Esophagus squamous epithelium (tissue), 5 donors: ENCODE measurements at places on chromosomes 2 and 18. TPM values are rescaled to one million over a fixed set of nuclear protein-coding genes. Genes with fewer than 3 reads are reported as not detected.

PLCD4 gene
- total RNA-seq, result 7.1 TPM

DNER gene
- 2.5 TPM for total RNA-seq

GKN2 gene
- not detected for total RNA-seq

CD8A gene
- total RNA-seq, result 6.5 TPM

TGFA gene
- total RNA-seq, result 52.2 TPM

IL36G gene
- 223 TPM for total RNA-seq

- H3K27me3 ChIP-seq, result no peaks in the 10 kb centered on the region
- H3K36me3 ChIP-seq, result no peaks in the 10 kb centered on the region
- no peaks in the 10 kb centered on the region for H3K4me1 ChIP-seq
- DNase-seq, result no peak
Observed at GRCh38 chr2:147829106-147829505, 15.7 kb upstream of the ACVR2A start.

DNA sequence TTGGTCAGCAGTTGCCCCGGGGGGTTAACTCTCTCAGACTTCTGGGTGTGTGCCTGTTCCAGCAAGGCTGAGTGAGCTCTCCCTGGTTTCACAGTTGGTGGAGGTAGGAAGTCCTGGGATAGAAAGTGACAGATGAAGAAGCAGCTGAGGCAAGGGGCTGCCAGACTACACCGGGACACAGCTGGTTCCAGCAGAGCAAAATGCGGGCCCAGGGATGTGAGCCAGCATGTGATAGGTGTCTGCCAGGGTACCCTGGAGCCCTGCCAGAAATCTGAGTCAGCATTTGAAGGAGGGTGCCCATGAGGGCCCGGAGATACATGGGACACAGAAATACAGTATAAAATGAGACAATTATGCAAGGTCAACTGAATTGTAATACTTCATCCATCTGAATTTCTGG, 79.3 kb upstream of the LGALSL start:
- H3K4me1 ChIP-seq, result no peaks in the 10 kb centered on the region
- peaks cover under 1% of the 10 kb centered on the region for H3K27me3 ChIP-seq
- no peak for DNase-seq
- no peaks in the 10 kb centered on the region for H3K36me3 ChIP-seq
- H3K27ac ChIP-seq, result no peak overlapping the region

GRCh38 chr2:42095923-42096408, 48.1 kb downstream of the PKDCC start:
- peaks cover 3% of the 10 kb centered on the region for H3K4me1 ChIP-seq
- H3K27ac ChIP-seq, result no peak overlapping the region
- H3K36me3 ChIP-seq, result no peaks in the 10 kb centered on the region
- H3K4me3 ChIP-seq, result no peak overlapping the region
- DNase-seq, result no peak

- no peaks in the 10 kb centered on the region for H3K36me3 ChIP-seq
- no peak overlapping the region for H3K27ac ChIP-seq
- DNase-seq, result no peak
Observed at GRCh38 chr2:11482473-11483035, 16.6 kb upstream of the E2F6 start.

- no peak overlapping the region for H3K27ac ChIP-seq
- H3K4me3 ChIP-seq, result no peak overlapping the region
- H3K27me3 ChIP-seq, result no peaks in the 10 kb centered on the region
- no peaks in the 10 kb centered on the region for H3K36me3 ChIP-seq
Observed at GRCh38 chr18:70432804-70433400, 144.1 kb downstream of the SOCS6 start.

- no peaks in the 10 kb centered on the region for H3K4me1 ChIP-seq
- H3K4me3 ChIP-seq, result no peak overlapping the region
- H3K27ac ChIP-seq, result no peak overlapping the region
Observed at GRCh38 chr2:164651361-164651760, 30.1 kb upstream of the GRB14 start.

DNA sequence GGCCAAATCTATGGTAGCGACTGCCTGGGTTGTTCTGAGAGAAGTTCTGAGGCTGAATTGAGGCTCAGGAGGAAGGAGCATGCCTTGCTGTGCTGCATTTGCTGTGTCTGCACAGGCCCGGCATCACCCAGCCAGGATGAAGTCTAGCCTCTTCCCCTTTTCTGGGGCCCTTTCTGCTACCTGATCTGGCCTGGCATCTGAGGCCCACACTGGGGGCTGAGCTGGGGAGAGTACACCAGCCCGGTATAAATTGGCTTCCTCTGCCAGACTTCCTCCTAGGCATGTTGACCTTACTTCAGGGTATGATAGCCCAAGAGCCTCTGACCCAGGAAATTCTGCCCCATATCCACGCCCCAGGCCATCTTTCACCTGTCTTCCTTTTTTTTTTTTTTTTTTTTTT, 30.0 kb downstream of the MRPL35 start:
- no peaks in the 10 kb centered on the region for H3K27me3 ChIP-seq
